A673 (cell line): ENCODE measurements at places on chromosomes 4 and X.

DNA sequence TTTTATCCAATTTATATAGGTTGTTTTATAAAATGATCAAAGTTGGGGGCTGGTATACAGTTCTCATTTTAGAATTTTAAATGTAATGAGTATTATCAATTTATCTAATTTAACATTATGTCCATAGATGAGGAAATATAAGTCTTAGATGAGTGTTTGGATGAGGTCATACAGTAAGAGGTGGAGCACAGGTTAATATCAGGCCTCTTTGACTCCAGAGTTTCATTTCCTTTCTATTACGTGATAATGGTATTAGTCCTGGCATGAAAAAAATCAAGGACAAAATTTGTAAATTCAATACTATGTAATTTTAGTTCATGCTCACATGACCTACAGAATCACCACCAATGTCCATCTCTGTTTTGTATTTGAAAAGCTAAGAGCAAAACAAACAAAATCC lies 269.8 kb downstream of the FSTL5 start:
- DNase-seq = no peak

- DNase-seq = peak; percentile 81
Measured at GRCh38 chrX:19372170-19372546, 28.4 kb downstream of the PDHA1 start.

GRCh38 chr4:101175896-101176676 lies 171.2 kb downstream of the PPP3CA start:
- no peak for DNase-seq

DNA sequence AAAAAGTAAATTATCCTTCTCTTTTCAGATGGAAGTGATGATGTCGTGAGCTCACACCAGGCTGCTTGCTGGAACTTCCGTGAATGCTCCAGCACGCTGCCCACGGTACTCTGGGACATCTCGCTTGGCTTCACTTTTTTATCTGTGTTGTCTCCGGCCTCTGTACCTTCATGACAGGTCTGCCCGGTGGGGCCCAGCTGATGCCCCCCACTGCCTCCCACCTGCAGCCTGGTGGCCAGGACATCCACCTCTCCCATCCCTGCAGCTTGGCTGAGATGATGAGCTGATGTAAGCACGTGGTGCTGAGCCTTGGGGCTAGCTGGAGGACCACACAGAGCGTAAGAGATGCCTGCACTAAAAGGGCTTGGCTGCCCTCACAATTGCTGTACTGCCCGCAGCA lies 59.0 kb upstream of the HELT start:
- no peak for DNase-seq

- peak; percentile 50 for DNase-seq
Measured at GRCh38 chr4:120843849-120844527, 78.5 kb downstream of the PRDM5 start.

GRCh38 chrX:13742397-13743176 lies 8.0 kb downstream of the OFD1 start:
- no peak for DNase-seq

DNA sequence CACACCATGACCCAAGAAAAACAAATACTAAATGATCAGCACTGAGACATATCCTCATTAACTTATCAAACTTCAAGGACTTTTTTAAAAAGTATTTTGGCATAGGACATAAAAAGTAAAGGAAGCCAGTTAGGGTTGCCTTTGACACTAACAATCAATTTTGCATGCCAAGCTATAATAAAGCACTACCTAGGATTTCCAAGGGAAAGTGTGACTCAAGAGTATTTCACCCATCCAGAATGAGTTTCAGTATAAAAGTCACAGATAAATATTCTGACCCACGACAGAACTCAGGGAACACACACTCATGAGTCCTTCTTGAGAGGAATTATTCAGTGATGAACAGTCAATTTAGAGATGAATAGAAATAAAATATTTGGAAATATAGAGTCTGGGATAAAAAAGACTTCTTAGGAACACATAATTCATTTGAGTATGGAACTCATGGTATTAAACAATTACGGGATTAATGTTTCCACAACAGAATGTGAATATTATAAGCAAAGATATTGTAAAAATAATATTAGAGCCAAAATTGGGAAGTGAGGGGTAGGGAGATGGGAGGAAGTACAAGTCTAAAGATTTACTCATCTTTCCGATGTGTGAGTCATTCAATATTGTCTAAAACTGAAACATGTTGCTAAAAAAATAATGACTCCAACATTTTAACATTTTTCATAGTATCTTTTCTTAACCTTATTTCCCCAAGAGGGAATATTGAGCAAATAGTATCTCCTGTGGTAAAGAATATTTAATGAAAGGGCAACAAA lies 143.5 kb upstream of the LNX1 start:
- DNase-seq = no peak

- peak; percentile 18 for DNase-seq
Measured at GRCh38 chr4:149884046-149884445, 68.4 kb upstream of the IQCM start.

DNA sequence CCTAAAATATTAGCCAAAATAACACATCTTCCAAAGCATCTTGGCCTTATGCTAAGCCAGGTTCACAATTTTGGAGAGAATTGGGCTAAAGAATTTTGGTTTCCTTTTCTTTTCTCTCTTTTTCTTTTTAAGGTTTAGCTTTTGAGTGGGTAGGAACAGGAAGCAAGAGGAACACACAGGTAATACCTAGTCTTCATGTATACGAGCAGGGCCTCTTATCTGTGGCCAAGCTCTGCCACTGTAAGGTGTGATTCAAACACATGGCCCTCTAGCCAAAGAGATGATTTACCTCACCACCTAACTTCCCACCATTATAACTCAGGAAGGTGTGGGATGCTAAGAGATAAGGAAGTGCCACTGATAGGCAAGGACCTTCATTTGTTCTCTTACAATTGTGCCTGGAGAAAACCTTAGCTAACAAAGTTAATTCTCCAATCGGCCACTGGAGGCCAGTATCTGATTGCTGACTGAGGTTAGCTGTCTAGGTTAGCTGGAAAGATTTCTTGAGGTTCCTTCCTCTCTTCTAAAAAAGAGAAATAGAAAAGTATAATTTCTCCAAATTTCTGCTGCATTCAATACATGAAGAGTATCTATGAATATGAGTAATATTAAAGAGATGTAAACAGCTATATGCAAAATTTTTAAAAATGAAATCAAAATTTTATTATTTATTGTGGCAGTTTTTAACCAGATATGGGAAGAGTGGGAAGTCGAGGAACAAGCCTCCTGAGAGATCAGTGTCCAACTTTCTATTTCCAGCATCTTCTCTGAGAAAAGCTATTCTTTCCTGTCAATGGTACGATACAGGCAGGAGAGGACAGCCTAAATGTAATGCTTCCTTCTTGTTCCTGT lies 30.1 kb upstream of the BBS7 start:
- DNase-seq = peak; percentile 65

GRCh38 chrX:84218726-84219125 lies 30.7 kb upstream of the RPS6KA6 start:
- DNase-seq = no peak

- no peak for DNase-seq
Measured at GRCh38 chr4:110452546-110452945, 23.4 kb upstream of the ENPEP start.

DNA sequence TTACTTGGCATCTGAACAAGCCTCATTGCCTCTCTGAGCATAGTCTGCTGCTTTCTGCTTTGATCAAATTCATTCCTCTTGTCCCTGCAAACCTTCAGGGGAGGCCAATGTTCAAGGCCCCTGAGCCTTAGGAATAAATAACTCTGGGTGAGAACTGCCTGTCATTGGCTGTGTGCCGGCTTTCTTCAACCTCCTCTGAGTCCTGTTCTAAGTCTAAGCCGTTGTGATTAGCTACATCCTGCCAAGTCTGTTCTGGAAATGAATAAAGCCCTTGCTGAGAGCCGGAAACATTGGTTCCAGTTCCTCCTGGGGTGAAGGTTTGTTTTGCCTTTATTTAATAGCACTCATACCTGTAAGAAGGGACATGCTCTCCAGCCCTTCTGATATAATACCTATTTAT lies 13.8 kb downstream of the RNF4 start:
- peak; percentile 90 for DNase-seq

- DNase-seq = no peak
Measured at GRCh38 chr4:68347845-68348244, 2.0 kb downstream of the YTHDC1 start.

GRCh38 chr4:41050880-41051775 lies 163.2 kb downstream of the APBB2 start:
- DNase-seq = no peak

DNA sequence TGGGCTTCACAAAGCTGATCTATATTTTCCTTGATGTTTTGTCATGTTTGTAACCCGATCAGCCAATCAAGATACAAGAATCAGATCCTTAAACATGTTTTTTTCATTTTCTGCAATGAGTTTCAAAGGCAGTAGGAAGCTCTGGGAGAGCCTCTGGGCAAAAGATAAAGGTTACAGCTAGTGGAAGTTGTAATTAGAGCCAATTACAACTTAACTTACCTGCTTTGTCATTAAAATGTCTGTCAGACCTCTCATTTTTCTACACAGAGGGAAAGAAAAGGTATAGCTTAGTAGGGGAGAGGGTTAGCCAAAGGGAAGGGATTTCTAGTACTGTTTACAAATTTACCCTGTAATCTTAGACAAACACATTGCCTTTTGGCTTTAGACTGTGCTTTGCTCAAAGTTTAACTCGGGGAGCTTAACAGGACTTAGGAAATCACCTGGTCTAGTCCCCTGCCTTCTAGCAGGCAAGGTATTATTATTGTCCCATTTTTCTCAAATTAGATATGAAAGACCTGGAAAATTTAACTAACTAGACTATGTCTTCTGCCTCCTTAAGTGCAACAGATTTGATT lies 55.8 kb downstream of the FGF16 start:
- no peak for DNase-seq

GRCh38 chr4:8419222-8420041 lies 21.1 kb downstream of the ACOX3 start:
- DNase-seq = no peak

DNA sequence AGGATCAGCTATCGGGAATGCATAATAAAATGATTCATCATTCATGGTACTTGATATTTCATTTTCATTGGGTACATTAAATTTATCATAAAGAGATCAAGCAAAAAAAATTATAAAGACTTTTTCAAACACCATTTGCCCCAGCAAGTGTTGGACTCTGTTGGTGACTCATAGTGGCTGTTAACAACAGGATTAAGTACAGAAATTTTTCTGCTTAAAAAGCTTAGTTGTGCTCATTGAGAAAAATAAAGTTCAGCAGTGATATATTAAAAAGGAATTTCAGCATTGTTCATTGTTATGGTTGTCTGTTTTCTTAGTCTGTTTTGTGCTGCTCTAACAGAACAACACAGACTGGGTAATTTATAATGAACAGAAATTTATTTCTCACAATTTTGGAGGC lies 86.2 kb upstream of the PCDH10 start:
- DNase-seq = no peak

DNA sequence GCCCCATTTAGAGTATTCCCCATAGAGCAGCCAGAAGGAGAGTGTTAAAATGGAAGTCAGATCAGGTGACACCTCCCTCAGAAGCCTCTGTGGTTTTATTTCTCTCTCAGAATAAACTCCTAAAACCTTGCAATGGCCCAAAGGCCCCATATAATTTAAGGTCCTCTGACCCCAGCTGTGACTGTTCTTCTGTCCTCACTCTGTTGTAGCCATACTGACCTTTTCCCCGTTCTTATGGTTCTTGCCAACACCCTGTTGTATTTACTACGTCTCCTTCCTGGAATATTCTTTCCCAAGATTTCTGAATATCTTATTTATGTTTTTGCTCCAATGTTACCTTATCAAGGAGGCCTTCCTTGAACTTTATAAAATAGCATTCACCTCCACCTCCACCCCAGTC lies 18.0 kb downstream of the ADH7 start:
- DNase-seq = no peak

GRCh38 chr4:113822555-113823290 lies 61.2 kb upstream of the CAMK2D start:
- DNase-seq = no peak

DNA sequence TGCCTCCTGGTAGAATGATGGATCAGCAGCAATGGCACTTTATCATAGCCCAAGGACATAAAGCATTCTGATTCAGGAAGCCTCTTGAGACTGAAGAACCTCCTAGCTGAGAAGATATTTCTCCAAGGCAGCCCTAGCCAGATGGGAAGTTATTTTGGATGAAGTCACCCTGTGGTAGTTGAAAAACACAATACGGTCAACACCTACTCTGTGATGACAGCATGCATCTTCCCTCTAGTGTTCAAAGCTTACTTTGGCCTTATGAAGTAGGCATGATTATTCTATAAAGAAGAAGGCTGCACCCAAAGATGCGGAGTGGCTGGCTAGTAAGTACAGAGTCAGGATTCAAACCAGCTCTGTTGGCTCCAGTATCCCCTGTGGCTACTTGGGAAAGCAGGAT lies 47.9 kb downstream of the TLR10 start:
- DNase-seq = no peak

- DNase-seq = no peak
Measured at GRCh38 chr4:33931026-33931425, 2313.3 kb downstream of the ARAP2 start.

- no peak for DNase-seq
Measured at GRCh38 chrX:133918361-133918771, 67.0 kb downstream of the GPC3 start.

GRCh38 chr4:2412534-2412884 lies 5.9 kb downstream of the ZFYVE28 start:
- DNase-seq = no peak

DNA sequence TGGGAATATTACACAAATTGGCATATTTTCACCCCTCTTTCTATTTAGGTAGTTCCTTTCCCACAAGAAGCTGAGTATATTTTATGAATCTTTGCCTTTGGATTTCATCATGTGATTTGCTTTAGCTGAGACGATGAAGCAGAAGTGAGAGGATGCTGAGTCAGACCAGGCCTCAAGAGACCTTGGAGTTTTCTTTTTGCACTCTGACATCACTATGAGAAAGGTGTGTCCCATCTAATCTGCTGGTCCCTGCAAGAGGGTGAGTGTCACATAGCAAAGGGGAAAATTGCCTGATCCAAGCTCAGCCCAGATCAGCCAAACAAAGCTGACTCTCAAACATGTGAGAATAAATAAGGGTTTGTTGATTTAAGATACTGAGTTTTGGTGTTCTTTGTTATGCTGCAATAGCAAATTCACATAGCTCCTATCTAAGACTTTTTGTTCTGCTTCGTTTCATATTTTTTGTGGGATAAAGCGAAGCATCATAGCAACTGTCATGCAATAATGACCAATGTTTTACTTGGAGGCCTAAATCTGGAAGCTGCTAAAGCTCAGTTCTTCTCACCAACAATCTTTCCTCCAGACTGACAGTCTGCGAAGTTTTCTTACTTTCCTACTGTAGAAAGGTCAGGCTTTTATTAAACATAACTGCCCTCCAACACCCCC lies 176.9 kb downstream of the PDHA2 start:
- no peak for DNase-seq

DNA sequence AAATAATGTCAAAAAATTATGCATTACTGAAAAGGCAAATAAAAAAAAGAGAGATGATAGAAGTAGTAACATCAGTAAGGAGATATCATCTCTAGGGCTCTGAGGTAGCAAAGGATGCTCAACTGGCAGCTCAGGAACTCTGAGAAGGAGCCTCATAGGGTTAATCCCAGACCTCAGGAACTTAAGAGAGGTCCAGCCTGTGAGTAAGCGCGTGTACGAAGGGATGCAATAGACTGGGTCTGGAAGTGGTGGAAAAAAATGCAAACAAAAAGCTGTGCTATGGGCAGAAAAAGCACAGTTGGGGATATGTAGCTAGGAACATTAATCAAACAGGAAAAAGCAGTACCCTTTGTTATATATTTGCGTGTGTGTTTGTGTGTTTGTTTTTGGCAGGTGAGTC lies 282.0 kb downstream of the GALNTL6 start:
- no peak for DNase-seq

GRCh38 chr4:185898413-185898812 lies 86.4 kb upstream of the SORBS2 start:
- DNase-seq = no peak
